ENCODE measurements at places on chromosomes 4 and X.

DNA sequence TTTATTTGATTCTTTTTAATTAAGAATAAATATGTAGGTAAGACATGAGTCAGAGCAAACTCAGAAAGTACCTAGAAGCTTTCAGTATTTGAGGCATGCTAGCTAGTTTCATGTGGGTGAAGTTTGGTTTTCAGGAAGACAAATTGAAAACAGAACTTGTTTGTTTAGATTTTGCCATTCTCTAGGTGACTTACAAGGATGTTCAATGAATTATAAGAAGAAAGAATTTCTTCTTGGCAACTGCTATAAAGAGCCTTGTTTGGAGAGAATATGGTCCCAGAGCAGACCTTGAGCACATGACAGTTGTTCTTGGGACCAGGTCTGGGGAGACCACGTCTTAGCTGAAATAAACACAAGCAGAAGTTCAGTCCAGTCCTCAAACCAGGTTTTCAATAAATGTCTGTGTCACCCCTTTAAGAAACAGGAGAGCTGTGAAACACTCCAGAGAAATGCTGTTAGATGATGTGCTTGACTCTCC is 38.0 kb upstream of the IL21 start:
- DNase-seq: no peak

- peak; percentile 84 for DNase-seq
Observed at GRCh38 chrX:34884817-34885216, 57.8 kb upstream of the FAM47B start.

DNA sequence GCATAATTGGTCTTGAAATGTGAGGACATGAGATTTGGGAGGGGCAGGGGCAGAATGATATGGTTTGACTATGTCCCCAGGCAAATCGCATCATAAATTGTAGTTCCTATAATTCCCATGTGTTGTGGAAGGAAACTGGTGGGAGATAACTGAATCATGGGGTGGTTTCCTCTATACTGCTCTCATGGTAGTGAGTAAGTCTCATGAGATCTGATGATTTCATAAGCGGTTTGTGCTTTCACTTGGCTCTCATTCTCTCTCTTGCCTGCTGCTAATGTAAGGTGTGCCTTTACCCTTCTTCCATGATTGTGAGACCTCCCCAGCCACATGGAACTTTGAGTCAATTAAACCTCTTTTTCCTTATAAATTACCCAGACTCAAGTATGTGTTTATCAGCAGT is 2595.9 kb downstream of the PCDH7 start:
- peak; percentile 40 for DNase-seq

DNA sequence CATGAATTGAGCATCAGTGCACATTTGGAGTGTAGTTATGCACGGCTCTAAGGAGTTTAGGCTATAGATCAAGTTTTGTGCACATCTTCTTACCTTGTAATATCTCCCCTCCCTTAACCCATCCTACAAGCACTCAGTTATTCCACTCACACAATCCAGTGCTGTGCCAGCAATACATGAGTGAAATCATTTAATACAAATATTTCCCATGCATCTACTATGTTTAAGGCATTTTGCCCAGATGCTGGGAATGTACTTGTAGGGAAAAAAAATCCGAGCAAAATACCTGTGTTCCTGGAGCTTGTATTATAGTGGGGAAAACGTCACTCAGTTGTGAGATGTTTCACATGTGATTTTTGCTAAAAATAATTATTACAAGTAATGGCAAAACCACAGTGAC is 191.6 kb upstream of the LDB2 start:
- no peak for DNase-seq

GRCh38 chr4:69843932-69844331 is 16.0 kb downstream of the SULT1E1 start:
- no peak for DNase-seq

GRCh38 chr4:61671599-61671998 is 471.5 kb downstream of the ADGRL3 start:
- no peak for DNase-seq
